ENCODE measurements at places on chromosomes 4 and X.

- no peak for DNase-seq
These were observed 23.4 kb upstream of the GLRB start for GRCh38 chr4:157052429-157053040.

DNA sequence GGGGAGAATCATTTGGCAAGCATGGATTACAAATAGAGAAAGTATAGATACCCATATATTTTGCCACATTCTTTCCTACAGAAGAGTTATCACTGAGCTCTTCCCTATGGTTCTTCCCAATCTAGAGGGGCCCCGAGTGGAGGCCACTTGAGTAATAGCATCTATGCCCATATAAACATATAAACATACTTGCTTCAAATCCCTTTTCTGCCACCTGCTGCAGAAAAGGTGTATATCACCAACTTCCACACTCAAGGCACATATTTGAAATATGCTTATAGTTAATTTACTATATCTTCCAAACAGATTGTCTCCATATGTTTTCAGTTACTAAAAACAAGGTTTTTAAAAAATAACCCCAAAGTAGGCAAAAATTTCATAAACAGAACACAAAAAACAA lies 642.8 kb upstream of the DIPK2B start:
- no peak for DNase-seq

- DNase-seq: no peak
These were observed 39.6 kb upstream of the SLC7A3 start for GRCh38 chrX:70970482-70970995.

DNA sequence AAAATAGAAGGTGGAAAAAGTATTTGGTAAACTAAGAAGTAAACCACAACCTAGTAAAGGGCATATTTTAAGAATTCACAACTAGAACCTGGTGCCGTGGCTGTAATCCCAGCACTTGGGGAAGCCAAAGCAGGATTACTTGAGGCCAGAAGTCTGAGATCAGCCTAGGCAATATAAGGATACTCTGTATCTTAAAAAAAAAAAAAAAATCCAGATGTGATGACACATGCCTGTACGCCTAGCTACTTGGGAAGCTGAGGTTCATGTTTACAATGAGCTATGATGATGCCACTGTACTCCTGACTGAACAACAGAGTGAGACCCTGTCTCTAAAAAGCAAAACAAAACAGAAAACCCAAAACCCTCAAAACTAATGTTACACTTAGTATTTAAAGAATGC lies 294.9 kb upstream of the ZCCHC13 start:
- DNase-seq: no peak

GRCh38 chr4:40858962-40859361 lies 109.2 kb downstream of the NSUN7 start:
- no peak for DNase-seq

DNA sequence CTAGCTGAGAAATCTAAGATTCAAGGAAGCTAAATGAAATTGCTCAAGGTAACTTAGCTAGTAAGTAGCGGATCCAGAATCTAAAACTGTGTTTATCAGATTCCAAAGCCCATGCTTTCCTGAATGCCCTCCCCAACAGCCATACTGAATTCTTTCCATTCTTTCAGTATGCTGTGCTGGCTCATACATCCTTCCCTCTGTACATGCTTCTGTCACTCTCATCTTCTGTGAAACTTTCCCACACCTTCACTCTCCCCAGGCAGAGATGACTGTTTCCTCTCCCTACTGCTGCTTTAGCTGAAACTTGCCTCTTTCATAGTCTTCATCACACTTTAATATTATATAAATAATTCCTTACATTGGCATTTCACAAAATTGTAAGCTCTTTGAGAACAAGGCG lies 39.3 kb upstream of the SMARCAD1 start:
- DNase-seq: no peak

All from activated T-cell treated with anti-CD3 and anti-CD28 coated beads, Interleukin-2, amount 50 U/mL, for 1 hour (primary cell).